Right atrium auricular region (tissue), 2 donors: ENCODE measurements at places on chromosomes 5 and 9.

GRCh38 chr5:163509291-163509951 is 4.0 kb downstream of the MAT2B start:
- DNase-seq = no peak

DNA sequence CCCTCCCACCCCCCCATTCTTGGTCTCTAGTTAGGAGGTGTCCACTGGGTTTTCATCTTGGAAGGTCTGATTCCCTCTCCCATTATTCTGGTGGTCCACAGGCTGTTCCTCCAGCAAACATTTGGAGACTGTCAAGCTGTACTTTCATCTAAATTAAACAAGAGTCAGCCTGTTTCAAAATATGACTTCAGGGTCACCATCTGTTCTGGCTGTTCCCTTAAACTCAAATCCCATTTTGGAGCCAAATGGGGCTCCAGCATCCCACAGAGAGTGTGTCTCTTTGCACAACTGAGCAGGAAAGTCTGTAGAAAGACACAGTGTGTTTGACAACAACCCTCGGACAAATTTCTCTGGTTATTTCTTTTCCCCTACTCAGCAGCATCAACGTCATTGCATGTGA is 20.5 kb downstream of the COL15A1 start:
- DNase-seq = no peak

GRCh38 chr5:155103146-155103545 is 89.6 kb downstream of the KIF4B start:
- DNase-seq = no peak

DNA sequence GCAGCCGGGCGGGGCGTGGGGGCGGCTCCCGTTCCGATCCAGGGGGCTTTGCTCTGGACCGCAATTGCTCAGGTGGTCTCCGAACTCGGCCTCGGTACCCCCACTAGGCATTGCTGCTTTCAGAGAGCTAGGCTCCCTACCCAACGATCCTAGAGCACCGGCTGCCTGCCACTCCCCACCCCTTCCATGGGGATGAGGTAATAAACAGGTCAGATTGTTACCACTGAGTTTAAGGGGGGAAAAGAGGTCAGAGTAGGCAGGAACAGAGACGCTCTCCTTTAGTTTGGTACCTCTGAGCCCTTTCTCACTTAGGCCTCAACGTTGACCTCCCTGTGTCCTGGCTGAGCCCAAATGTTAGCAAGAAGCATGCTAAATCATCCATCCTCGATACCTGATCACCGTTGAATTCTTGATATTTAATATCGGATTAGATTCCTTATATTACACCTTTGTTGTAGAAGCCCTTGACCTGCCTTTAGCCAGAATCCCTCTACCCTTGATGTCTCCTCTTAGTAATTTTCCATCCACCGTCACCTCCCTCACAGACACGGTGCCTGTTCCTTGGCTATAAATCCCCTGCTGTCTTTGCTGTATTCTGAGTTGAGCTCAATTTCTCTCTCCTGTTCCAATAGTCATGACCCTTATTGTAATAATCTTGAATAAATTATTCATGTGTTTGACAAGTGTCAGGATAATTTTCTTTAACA is 588 bp upstream of the PLPP1 start:
- DNase-seq = no peak

DNA sequence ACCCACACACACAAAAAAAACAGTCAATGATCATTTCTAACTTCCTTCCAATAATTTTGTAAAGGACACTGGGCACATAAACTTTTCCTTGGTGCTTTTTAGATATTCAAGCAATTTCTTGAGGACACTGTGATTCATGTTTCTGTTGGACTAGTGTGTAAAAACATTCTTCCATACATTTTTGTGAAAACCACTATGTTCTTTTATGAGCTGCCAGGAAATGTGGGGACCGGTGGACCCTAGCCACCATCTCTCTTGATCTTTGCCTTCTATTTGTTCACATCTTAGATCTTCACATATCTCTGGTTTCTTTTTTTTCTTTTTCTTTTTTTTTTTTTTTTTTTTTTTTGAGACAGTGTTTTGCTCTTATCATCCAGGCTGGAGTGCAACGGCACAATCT is 287.4 kb downstream of the GLIS3 start:
- DNase-seq = no peak

- DNase-seq = no peak
Measured at GRCh38 chr9:92066168-92066567, 49.0 kb downstream of the SPTLC1 start.

GRCh38 chr9:129559506-129559881 is 61.4 kb downstream of the C9orf50 start:
- no peak for DNase-seq

- no peak for DNase-seq
Measured at GRCh38 chr5:76319673-76320072, 83.4 kb upstream of the IQGAP2 start.

DNA sequence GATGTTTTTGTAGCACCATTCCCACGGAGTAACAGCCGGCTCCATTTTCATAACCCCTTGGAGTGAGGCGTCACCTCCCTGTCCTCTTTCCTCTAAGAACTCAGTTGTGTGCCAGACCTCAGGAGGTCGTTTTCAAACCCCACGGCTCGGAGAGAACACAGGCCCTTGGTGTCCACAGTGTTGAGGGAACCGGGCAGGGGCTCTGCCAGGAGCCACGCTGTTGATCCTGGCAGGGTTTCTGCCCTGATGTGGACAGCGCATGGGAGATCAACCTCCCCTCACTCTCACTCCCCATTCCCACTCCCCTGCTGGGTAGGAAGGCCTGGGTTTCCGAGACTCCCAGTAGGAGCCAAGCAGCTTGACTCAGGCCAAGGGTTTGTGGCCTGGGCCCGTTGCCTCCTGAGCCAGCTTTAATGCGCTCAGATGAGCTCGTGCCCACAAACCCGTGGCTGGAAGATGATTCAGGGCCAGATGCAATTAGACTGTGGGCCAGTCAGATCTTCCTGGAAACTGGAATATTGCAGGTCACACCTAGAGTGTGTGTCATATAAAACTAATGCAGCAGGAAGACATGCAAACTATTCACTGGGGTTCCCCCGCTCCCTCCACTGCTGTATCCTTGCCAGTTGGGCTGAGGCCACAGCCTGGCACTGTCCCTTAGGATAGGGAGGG is 133.4 kb downstream of the SLC12A2 start:
- DNase-seq = no peak

GRCh38 chr9:79673614-79674013 is 101.8 kb downstream of the TLE4 start:
- DNase-seq = no peak

- no peak for DNase-seq
Measured at GRCh38 chr9:34328500-34328986, 525 bp downstream of the KIF24 start.

GRCh38 chr5:16862777-16863176 is 73.3 kb downstream of the MYO10 start:
- no peak for DNase-seq

DNA sequence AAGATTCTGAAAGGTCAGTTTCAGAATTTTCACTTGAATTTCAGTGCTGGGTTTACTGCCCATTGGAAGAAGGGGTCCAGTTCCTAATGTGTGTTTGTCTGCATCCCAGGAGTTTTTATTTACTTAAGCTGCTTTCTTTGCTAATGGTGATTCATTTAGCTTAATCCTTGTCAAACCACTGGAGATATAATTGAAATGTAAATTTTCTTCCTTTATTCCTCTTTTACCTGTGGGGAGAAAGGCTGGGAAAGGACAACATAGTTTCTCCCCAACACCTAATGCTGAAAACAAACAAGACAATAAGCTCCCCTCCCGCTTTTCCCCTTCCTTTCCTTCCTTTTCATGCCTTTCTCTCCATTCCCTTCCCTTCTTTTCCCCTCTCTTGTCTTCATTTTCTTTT is 185.8 kb downstream of the KCTD16 start:
- DNase-seq = no peak

GRCh38 chr5:172801179-172801671 is 30.2 kb upstream of the DUSP1 start:
- DNase-seq = peak; percentile 76

GRCh38 chr5:158212917-158213316 is 354.0 kb upstream of the CLINT1 start:
- no peak for DNase-seq

DNA sequence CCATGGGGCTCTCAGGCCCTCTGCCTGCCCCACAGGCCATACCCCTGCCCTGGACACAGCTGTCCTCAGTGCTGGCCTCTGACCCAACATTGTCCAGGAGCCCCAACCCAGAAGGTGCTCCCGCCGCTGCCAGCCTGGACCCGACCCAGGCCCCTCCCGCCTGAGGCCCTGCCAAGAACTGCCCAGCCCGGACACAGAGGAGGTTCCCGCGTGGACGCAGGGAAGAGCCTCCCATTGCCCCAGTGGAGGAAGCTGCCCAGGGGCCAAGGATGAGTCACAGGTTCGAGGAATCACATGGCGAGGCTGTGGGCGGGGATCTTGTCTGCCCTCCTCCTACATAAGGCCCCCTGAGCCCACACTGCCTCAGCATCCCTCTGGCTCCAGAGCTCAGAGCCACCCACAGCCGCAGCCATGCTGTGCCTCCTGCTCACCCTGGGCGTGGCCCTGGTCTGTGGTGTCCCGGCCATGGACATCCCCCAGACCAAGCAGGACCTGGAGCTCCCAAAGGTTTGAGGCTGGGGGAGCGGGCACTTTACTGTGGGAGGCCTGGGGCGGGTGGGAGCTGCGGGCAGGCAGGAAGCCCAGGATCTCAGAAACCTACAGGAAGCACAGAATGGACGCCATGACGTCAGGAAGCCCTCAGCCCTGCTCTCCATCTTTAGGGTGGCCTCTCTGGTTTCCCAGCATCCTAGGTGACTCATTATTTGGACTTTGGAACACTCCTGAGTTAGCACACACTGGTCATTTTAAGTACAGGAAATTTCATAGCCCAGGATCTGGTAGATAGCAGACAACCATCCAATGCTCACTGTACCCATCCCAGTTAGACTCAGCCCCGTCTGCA is at the start of gene PAEP:
TSS of gene PAEP (plus strand) at position 366 of the 844 bp plus-strand sequence.
- no peak for DNase-seq

GRCh38 chr5:169627551-169627950 is 9.5 kb upstream of the DOCK2 start:
- no peak for DNase-seq

DNA sequence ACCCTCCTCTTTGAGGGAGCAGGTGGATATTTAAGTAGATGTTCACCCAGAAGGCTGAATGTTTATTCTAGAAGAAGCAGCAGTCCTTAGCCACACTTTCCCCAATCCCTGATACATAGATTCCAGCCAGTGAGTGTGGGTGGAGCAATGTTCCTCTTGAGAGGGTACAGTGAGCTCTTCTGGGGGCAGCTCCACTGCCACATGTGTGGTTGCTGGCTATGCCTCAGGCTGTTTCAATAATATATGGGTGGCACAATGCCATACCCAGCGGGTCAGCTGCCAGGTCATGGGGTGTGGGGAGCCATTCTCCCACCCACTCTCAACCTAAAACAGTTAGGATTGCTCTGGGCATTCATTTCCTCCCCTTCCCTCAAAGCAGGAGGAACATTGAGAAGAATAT is 61.6 kb upstream of the DAB2 start:
- no peak for DNase-seq

DNA sequence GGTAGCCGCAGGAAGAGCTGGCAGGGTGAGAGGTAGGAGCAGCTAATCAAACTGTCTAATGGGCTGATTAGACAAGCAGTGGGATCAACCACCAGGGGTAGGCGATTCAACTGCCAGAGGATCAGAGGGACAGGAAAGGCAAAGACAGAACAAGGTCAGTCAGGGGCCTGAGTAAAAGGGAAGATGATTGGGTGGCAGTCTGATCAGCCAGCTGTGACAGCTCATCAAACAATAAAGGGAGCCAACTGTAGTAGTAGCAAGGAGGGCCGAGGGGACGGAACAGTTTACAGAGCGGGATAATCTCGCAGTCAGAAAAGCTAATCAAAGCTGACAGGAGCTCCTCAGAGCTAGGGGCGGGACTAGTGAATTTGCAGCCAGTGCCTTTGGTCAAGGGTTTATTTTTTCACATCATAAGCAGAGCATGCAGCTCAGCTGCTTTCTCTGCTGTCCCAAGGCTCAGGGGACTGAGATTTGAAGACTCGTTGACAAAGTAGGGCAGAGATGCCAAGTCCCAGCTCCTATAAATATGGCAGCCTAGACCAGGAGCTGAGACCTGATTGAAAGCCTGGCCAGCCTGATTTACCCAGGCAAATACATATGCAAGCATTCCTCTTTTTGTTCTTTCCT is 418.2 kb downstream of the GABRG2 start:
- DNase-seq = no peak

DNA sequence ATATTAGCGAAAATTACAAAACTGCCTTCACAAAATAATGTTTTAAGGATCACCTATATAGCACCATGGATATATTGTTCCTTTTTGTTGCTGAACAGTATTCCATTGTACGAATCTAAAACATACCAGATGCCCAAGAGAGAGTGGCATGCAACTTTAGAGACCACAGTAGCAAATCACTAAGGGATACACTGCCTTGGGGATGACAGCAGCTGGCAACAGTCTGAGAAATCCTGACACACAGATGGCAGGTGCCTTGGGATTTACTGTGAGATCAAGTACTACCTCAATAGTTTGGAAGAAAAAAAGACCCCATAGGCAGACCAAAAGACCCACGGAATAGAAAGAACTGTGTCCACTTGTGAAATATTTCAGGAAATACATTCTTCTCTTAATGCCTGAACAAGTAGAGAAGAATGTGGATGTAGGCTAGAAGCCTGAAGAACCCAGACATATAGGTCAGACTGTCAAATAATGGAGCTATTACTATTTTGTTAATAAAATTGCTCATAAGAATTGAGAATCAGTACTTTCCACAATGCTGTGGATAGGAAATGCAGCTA is 53.4 kb downstream of the PLPP1 start:
- no peak for DNase-seq

DNA sequence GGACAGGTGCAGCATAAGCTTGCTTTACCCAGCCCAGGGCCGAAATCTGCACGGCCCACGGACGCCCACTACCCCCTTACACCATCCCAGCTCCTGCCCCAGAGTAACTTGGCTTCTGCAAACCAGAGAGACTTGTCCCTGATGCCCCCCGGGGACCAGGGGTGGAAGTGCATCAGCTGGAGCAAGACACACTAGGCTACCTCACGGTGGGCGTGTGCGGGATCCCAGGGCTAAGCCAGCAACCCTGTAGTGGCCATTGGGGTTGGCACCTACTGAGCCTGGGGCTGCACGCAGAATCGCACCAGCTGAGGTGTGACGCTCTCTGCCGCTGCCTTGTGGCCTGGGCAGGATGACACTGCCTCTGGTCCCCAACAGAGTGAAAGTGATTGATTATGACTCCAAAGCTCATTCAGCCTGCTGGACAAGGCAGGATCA is 6.1 kb upstream of the ZNF79 start:
- DNase-seq = no peak

- no peak for DNase-seq
Measured at GRCh38 chr5:4411664-4412063, 728.5 kb upstream of the ADAMTS16 start.

- DNase-seq = no peak
Measured at GRCh38 chr9:130659699-130660248, 4.6 kb upstream of the PRDM12 start.
